ENCODE measurements at places on chromosomes 12 and 14.
A peak's percentile ranks its signal among the peaks of the same experiment; 100 is the strongest.

GRCh38 chr12:10847744-10848143 lies 1.5 kb downstream of the PRR4 start:
- no peak for DNase-seq

- no peak for DNase-seq
Observed at GRCh38 chr12:38761636-38762342, 143.6 kb downstream of the CPNE8 start.

DNA sequence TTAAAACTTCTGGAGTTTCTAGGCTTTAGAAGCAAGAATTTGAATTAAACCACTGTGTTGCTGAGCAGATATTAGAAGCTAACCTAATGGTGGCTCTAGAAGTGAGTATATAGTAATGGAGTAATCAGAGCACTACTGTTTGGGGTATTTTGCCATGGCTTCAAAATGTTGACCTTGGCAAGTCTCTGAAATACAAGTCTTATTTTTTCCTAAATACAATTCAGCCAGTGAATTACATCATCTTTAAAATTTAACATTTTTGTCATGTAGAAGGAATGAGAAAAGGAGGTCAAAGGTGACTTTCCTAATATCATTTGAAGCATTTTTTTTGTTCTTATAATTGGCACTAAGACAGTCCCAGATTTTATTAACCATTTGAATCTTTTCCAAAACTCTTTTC lies 25.2 kb downstream of the PMCH start:
- no peak for DNase-seq

- no peak for DNase-seq
Observed at GRCh38 chr14:103020271-103021170, 36.8 kb downstream of the CDC42BPB start.

- DNase-seq = no peak
Observed at GRCh38 chr12:27052176-27052575, 29.8 kb downstream of the MED21 start.

DNA sequence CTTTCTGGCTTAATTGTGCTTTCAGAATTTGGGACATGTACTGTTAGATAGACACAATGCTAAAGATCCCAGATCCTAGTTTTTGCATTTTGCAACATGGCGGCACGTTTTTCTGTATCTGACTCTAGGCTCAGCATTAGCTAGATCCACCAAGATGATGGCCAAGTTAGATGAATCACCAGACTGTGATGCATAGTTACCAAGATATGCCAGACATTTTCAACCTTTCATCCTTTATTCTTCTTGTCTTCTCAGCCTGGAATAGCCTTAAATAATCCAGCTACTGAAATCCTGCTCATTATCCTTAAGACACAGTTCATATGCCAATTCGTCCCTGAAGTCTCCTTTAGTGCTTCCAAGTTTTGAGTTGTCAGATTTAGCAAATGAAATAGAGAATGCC lies 144.9 kb upstream of the CRY1 start:
- DNase-seq = no peak

DNA sequence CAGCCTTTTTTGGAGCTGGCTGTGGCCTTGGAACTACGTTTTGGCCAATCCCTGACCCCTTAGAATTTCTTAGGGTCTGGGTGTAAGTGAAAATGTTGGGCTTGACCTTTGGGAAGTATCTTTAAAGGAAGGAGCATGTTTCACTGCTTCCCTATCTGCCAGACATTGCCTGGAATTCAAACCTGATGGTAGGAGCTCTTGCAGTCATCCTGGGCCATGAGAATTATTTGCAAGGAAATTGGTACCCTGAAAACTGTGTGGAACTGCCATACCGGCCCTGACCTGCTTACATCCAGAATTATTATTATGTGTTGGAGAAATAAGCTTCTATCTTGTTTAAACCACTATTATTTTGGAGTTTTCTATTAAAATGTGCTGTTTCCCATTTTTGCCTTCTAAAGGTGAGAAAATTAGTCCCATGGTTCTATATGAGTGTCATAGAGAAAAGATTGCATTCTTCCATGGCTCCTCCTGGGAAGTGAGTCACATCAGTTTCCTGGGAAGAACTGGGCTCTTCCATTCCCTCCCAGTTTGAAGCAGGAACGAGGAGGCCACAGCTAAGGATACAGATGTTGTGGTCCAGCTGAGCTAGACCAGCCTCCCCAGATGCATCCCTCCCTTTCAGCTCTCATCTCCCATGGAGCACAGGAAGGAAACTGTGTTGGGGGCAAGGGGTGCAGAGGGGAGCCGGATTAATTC lies 9.5 kb upstream of the PGF start:
- DNase-seq = no peak

DNA sequence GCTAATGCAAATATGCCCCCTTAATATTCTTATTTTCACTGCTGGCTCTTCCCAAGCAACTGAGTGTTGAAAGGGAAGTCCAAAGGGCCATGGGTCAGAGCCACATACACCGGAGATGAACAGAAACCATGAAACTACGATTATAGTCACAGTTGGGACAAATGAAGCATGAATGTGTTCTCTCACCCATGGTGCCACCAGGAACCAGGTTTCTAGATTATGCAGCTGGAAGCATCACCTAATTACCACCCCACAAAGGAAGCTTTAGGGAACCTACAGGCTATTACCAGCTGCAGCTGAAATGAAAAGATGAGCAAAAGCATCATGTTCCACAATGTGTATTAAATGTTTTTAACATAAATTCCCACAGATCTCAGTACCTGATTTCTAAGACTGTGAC lies 15.4 kb downstream of the TMTC1 start:
- DNase-seq = no peak

- no peak for DNase-seq
Observed at GRCh38 chr12:59396919-59397318, 198.9 kb upstream of the SLC16A7 start.

GRCh38 chr12:3770891-3771290 lies 18.0 kb upstream of the CRACR2A start:
- no peak for DNase-seq

DNA sequence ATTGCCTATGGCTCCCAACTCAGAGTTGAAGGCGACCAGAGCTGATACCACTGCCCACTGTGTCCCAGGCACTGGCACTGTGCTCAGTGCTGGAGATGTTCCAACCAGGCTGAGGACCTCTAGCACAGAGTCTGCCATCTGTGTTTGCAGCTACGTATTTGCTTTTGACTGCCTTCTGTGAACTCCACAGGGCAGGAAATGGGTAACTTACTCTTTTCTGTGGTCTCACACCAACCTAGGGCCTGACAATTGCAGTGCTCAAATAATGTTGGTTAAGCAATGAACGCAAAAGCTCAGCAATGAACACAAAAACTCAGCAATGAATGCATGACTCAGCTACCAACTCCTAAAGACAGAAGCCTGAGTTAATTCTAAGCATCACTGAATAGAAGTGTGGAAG lies 202.8 kb downstream of the NUAK1 start:
- no peak for DNase-seq

DNA sequence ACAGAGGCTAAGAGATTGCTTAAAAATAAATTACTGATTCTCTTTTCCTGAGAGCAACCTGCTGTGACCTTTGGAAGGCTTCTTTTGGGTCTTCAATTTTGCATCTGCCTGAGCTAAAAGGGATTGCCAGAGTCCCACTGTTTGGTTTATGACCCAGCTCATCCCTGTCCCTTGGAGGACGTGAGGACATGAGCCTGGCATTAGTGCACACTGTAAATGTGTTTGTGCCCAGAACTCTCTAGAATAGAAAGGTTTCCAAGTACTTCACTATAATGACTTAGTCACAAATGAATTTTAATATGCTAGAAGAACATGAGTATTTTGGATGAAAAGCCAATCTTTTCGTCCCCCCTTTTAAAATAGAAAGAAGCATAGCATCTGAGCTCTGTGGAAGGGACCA lies 47.1 kb upstream of the CDKN3 start:
- DNase-seq = no peak

DNA sequence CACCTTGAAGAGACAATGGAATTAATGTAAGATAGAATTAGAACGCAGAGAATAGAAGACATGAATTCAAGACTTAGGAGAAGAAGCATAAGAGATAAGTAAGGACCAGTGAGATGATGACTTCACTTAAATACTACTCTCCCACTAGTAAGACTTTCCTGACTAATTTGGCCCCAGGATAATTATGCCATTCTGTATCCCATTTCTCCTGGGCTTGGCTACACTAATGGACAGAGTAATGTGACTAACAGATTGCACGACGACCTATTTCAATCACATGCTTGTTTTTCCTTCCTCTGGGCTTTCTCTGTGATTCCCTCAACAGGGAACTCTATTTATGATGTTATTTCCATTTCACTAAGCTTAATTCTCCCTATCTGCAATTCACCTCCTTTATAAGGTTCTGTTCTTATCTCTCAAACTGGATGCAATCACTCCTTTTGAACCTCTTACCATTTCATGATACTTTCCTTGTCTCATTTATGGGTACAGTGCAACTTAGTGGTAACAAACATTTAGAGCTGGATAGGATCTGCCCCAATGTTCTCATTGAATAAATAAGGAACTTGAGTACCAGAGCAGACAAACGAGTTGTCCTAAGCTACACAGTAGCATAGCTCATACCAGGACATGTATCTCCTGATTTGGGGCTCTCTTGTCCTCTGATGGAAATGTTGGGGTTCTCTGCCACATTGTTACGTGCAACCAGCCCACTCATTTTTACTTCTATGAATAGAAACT lies 102.7 kb downstream of the BTG1 start:
- DNase-seq = no peak

DNA sequence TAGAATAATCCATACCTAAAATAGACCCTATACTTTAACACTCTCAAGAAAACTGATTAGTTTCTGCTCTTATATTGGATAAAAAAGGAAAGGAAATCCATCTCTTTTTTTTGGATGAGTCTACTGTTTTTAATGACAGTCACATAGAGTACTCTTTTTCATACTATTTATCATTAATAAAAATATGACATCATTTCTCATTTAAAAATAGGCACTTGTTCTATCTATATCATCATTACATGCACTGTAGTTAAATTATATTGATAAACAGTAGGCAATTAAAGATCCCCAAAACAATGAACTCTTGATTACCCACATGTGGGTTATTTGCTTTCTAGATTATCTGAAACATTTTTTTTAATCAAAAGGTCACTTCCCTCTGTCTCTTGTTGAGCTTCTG lies 338.8 kb downstream of the NELL2 start:
- no peak for DNase-seq

GRCh38 chr12:120169946-120170345 lies 24.6 kb downstream of the GCN1 start:
- no peak for DNase-seq

- DNase-seq = no peak
Observed at GRCh38 chr14:79186523-79186922, 1016.4 kb downstream of the NRXN3 start.

- DNase-seq = no peak
Observed at GRCh38 chr12:4719821-4720636, at the start of gene GALNT8. TSS of gene GALNT8 (plus strand) at chr12:4720400. CDS start at chr12:4720678, 278 bp downstream.

- no peak for DNase-seq
Observed at GRCh38 chr14:20998674-20999366, at the start of gene SLC39A2. TSS of gene SLC39A2 (plus strand) at chr14:20999293. CDS start at chr14:20999447, 154 bp downstream.

DNA sequence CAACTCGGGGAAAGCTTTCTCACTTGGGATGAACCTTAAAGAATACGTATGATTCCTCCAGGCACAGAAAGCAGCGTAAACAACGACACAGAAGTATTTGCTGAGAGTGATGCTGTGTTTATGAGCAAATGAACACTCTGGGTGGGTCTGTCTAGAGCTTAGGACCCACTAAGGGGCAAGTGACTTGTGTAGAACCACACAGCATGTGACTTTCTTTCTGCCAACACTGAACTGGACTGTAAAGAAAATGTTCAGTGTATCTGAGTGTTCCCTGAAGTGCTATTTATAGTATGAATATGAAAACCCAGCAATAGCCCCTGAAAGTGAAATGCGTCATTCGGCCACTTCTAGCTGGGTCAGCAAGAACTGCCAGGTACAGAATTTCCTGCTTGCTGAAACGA lies 78.5 kb downstream of the ST8SIA1 start:
- DNase-seq = no peak

DNA sequence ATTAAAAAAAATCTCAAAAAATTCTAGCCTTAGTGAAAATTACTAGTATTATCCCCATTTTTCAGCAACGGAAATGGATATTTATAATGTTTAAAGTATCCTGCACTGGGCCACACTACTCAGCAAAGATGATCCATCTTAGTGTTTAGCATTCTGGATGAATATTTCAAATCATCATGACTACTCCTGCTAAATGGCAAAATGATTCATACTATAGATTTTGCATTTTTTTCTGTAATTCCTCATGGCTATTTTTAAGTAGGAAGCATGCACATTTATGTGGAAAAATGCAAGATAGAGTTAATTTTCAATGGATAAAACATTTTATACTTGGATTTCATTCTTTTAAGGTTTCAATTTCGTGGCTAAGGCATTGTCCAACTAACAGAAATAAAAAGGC lies 59.6 kb downstream of the LRFN5 start:
- no peak for DNase-seq

- peak; percentile 31 for DNase-seq
Observed at GRCh38 chr12:47391566-47391965, 311.8 kb upstream of the AMIGO2 start.

DNA sequence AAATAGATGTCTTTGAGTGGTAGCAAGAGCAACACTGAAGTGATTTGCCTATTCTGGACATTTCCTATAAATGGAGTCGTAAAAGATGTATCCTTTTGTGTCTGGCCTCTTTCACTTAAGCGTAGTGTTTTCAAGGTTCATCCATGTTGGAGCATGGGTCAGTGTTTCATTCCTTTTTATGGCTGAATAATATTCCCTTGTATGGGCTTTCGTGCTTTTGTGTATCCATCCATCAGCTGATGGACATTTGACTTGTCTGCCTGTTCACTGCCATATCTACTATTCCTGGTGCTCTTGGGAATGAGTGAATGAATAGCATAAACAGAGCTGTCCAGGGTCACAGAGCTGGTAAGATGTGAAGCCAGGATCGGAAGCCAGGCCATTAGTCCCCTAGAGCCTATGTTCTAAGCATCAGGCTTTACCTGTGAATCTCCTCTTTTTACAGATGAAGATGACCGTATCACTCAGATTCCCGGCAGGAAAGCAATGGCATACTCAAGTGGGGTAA lies 1.8 kb upstream of the P2RX7 start:
- DNase-seq = no peak

DNA sequence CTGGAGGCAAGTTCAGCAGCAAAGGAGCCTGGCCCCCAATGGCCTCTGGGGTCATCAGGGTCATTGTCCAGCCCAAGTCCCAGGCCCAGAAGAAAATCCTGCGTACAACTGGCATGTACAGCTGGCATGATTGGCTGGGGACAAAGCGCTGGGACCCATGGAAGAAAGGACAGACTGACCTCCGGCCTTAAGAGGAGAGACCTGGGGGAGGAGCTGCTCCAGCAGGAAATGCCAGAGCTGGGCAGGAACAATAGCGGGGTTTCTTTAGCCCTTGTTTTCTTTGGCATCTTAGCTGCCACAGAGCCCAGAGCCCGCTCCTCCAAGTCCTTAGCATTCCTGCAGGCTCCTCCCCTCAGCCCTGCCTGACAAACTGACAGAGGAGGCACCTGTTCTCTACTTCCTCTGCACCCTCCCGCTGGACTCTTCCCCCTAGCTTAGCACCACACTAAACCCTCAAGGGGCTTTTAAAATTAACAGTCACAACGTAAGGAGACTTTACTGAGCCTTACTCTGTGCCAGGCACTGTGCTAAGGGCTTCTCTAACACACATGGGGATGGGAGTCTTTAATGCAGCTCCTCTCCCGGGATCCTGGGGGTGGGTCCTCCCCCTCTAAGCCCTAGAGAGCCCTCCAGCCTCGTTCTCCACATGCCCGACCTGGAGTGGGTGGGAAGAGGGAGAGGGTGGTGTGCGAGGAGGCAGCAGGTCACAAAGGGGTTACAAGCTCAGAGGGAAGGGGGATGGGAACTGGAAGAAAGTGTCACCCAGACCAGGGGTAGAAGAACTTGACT lies 1.8 kb upstream of the AQP5 start:
- no peak for DNase-seq

All from activated T-helper 1 cell treated with anti-CD3 and anti-CD28 coated beads, Interleukin-2, amount 50 U/mL, for 16 hours (primary cell).